ENCODE measurements at places on chromosomes 16 and 17.

- DNase-seq, result no peak
Observed at GRCh38 chr17:27551701-27552248, 79.2 kb upstream of the LGALS9 start.

DNA sequence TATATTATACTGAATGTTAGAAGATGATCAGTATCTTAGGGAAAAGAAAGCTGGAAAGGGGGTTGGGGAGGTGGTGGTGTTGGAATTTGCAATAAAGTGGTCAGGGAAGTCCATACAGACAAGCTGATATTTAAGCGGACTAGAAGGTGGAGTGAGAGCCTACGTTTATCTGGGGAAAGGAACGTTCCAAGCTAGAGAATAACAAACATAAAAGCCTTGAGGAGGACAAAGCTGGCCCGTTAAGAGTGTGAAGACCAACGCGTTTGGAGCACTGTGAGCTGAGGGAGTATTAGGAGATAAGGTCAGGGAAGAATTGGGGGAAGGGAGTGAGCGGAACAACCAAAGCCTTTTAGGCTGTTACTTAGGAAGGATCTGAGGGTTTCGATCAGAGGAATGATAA lies 1.4 kb downstream of the DDX42 start:
- no peak for DNase-seq

DNA sequence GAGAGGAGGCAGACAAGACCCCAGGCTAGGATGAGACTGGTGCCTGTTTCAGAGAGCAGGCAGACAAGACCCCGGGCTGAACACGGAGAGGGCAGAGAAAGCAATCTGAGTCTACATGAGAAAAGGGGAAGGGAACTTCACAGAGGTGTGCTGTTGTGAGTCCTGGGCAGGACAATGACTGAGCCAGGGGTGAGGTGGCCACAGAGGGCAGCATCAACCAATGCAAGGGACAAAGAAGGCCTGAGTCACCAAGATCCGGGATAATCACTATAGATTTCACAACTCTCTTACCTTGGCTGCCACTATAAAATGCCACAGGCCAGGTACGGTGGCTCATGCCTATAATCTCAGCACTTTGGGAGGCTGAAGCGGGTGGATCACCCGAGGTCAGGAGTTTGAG lies 89.0 kb downstream of the SLC39A11 start:
- DNase-seq, result no peak

GRCh38 chr17:31418773-31419350 lies 27.4 kb downstream of the RAB11FIP4 start:
- DNase-seq, result no peak
